ENCODE measurements at places on chromosomes 7 and 10. TPM values are rescaled to one million over a fixed set of nuclear protein-coding genes. Genes with fewer than 3 reads are reported as not detected.
A peak's percentile ranks its signal among the peaks of the same experiment; 100 is the strongest.

DNA sequence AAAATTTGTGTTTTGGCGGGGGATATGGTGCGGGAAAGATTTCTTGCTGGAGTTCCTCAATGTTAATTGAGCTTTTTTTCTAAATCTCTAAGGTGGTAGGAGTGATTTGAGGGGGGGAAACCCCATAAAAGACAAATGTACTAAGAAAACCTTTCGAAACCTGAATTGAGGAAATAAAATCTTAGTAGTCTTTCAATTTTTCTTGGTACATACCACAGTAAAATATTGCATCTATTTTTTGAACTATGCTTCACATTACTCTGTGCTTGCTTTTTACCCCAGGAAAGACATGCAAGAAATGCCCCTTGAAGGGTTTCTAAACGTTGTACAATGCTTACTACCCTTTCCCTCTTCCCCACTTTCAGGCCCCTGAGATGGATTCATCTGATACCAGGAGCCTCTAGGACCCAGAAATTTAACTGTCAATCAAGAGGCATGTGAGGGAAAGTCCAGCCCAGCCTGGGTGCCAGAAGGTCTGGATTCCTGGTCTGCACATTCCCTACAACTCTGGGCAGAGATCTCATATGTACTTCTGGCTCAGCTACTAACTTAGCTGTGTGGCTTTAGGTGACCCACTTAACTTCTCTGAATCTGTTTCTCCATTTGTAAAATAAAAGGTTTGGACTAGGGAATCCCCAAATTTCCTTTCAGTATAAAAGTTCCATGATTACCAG lies 5.8 kb upstream of the PDCD4 start:
- DNase-seq, result peak; percentile 79

- DNase-seq, result no peak
Observed at GRCh38 chr10:50576245-50576815, 47.4 kb downstream of the SGMS1 start.

GRCh38 chr10:94282369-94282768 lies 80.4 kb downstream of the NOC3L start:
- DNase-seq, result no peak

- DNase-seq, result peak; percentile 58
Observed at GRCh38 chr10:43138757-43139241, 554 bp downstream of the CSGALNACT2 start.

DNA sequence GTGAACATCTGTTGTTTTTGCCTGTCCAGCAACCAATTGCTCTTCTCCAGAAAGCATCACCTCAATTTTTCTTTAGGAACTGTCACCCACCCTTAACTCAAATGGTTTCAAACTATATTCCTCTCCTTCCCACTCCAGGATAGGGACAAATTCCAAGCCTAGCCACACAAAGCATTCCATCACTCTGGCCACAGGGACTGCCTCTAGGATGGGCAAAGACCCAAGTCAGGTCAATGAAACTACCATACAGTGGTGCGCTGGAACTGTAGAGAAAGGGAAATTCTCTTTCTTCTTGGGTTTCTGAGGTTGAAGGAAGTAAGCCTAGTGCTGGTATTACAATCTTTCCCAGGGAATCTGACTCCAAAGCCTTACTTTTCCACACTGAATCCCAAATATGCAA lies 3.6 kb downstream of the MICU1 start:
- DNase-seq, result no peak

- no peak for DNase-seq
Observed at GRCh38 chr7:105810556-105810955, 65.8 kb downstream of the ATXN7L1 start.

Gene BMPER
- not detected for polyA plus RNA-seq

DNA sequence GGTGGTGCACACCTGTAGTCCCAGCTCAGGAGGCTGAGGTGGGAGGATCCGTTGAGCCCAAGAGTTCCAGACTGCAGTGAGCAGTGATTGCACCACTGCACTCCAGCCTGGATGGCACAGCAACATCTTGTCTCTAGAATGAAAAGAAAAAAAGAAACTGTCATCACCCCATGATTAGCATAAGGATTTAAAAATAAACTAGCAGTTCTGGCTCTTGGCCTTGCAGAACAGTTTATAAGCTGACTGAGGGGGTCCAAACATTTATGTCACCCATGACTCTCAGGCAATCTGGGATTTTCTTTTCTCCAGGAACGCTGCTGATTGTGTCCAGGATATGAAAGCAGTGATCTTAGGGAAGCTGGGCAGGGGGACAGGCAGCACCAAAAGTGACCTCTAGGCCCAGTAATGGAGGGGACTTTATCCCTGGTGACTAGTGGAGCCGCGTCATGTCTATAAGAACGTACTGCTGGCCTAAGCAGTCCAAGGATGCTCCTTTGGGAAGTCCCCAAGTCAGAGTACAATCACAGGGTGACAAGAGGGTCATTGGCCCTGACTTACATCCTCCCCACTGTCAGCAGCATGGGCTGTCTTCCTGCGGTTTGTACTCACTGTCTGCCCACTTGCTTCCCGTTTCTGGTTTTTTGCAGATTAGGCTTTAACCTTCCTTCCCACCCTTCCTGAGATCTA lies 177.4 kb downstream of the ARHGAP12 start:
- no peak for DNase-seq

DNA sequence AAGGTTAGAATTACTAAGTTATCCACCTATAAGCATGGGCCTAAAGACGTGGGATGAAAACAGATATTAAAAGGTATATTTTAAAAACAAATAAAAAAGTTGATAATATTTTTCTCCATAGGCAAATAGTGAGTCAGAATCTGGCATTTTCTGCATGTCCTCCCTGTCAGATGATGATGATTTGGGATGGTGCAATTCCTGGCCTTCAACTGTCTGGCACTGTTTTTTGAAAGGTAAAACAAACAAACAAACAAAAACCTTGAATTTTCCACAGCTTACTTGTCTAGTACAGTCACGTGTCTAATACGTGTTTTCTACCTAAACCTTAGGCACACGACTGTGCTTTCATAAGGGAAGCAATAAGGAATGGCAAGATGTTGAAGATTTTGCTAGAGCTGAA lies 17.4 kb downstream of the HBP1 start:
- DNase-seq, result no peak

Gene ASAH2B
- 0.99 TPM for polyA plus RNA-seq

Gene ASB10
- polyA plus RNA-seq, result not detected

Gene DPYSL4
- polyA plus RNA-seq, result not detected

GRCh38 chr7:110854651-110855050 lies 236.3 kb upstream of the LRRN3 start:
- DNase-seq, result no peak

DNA sequence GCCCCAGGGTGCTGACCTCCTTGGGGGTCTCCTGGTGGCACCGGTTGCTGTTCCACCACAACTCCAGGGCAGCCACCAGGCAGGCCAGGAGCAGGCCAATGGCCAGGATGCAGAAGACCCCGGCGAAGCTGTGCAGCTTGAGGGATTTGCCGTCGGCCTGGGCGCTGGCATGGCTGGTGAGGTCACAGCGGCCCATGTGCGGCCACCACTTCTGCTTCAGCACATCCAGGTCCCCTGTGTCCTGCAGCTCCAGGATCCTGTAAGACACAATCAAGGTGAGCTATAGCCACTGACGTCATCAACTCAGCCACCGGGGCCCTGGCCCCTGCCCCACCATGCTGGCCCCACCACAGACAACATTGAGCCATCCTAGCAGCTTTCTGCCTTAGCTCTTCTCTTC lies 753.2 kb downstream of the GRID1 start:
- no peak for DNase-seq

Gene STOX1
- not detected for polyA plus RNA-seq

Gene GHRHR
- polyA plus RNA-seq, result not detected

Gene AOAH
- 1.8 TPM for polyA plus RNA-seq

DNA sequence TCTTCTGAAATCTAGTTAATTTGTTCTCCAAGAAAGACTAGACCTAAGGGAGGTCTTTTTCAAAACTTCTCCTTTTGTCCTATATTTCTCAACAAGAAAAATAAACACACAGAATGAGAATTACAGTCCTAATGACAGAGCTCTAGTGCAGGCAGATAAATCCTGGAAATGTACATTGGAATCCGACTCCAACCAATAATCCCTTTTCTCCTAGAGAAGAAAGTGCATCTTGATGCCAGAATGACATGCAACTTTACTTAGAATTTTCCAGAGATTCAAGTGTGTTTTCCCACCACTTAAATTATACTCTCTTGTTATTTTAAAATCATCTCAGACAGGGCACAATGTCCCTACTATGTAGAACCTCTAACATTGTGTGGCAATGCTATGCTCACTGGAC lies 68.2 kb downstream of the MET start:
- no peak for DNase-seq

DNA sequence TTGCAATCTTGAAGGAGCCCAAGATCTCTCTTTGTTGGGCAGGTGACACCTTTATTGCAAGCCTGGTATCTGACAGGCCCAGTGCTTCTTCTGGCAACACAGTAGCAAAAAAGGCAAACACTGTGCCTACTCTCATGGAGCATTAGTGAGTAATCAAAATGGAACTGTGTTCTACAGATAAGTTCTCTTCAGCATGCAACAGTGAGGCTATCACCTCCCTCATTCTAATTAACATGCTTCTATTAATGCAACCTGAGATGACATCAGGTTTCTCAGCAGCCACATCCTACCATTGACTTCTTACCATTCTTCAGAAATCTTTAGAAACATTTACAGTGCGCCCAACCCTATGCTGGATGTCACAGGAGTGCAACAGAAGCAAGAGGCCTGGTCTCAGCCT lies 77.9 kb upstream of the KCNMA1 start:
- no peak for DNase-seq

- no peak for DNase-seq
Observed at GRCh38 chr10:69375307-69376151, 41.2 kb downstream of the TACR2 start.

Gene ABCA13
- not detected for polyA plus RNA-seq

Gene AASS
- 3.3 TPM for polyA plus RNA-seq

Gene FGFR2
- polyA plus RNA-seq, result not detected

Gene PSMC2
- 106 TPM for polyA plus RNA-seq

Gene MACC1
- polyA plus RNA-seq, result 1.9 TPM

Gene EGFR
- polyA plus RNA-seq, result not detected

- no peak for DNase-seq
Observed at GRCh38 chr7:120949998-120950538, 509 bp upstream of the ING3 start.

- DNase-seq, result no peak
Observed at GRCh38 chr7:136133551-136133950, 156.4 kb upstream of the MTPN start.

DNA sequence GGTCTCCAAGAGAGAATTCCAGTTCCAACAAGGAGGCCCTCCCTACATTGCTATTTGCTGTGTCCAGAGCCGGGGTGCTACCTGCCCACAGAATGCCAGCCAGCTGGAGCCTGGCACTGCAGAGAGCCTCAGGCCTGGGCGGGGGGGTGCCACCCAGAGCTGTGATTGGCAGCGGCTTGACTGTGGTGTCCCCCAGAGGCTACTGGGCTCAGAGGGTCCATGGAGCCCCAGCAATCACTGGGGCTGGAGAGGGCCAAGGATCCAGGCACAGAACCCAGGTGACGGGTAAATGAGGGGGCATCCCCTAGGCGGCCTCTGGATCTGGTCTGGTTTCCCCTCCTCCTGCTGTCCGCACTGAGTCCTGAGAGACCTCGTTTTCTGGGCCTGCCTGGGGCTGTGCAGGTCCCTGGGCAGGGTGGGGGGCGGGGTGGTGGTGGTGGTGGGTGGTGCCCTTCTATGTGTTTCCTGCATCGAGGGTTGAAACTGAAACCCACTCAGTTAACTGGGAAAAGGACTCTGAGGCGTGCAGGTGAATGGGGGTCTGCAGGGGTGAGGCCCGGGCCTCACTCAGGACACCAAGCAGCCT lies 12.6 kb downstream of the DPYSL4 start:
- DNase-seq, result no peak

DNA sequence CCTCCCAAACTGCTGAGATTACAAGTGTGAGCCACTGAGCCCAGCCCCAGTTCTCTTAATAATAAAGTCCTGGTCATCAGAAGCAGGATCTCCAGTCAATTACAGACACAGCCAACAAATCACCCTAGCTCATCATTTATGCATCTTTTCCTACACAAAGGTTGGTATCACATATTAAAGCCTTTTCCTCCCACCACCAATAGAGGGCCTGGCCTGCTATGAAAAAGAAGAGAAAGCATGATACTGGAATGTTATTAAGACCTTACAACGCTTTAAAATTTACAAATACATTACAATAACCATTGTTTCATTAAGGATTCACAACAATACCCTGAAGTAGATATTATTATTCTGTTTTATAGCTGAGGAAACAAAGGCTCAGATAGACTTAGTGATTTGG lies 25.9 kb downstream of the VAX1 start:
- no peak for DNase-seq

- no peak for DNase-seq
Observed at GRCh38 chr10:6621536-6621935, 41.5 kb upstream of the PRKCQ start.

GRCh38 chr10:61901829-61902444 lies 438 bp downstream of the ARID5B start:
- DNase-seq, result no peak

DNA sequence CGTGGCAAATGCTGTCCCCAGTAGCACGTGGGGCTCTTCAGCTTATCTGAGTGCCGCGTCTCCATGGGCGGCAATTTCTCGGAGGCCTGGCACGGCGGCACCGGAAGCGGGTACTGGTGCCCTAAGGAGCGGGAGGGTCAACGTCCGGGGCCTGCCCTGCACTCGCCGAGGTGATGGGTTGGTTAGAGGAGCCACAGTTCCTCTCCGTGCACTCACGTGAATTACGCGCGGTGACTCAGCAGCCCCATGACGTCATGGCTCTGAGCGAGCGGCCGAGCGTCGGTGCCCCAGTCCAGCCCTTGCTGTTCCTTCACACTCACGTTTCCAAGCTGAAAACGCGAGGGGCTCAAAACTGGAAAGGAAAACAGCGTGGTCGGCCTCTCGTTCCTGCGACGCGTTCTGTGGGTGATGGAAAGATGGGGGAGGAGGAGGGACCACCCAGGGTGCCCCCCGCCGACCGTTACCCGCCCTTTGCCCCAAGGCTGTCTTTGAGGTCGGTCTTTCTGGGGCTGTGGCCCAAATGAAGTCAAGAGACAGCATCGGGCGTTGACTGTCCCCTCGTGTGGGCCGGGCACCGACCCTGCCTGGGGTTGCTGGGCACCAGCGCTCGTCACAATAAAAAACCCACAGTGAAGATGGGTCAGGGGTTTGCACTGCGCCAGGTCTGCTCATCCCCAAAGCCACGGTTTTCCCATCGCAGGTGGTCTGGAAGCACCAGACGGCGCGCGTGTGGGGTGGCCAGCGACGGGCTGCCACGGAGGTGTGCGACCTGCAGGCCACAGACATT lies 70.4 kb upstream of the CFAP46 start:
- no peak for DNase-seq

DNA sequence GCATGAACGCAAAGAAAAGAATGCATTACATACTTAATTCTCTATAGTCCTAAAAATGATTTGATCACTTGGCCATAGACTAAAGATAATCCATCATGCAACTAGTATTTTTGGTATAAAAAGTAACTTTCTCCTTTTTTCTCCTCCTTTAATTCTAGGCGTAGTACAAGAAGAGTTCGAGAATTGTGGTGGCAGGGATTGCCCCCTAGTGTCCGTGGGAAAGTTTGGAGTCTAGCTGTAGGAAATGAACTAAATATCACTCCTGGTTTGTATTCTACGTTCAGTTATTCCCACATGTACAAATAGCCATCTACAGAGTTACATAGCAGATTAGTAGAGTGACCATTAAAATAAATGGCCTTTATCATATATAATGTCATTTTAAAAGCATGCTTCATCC lies 45.5 kb upstream of the HELLS start:
- DNase-seq, result no peak

Measured in naive B cell (primary cell).